ENCODE measurements at places on chromosomes 12 and 14.

DNA sequence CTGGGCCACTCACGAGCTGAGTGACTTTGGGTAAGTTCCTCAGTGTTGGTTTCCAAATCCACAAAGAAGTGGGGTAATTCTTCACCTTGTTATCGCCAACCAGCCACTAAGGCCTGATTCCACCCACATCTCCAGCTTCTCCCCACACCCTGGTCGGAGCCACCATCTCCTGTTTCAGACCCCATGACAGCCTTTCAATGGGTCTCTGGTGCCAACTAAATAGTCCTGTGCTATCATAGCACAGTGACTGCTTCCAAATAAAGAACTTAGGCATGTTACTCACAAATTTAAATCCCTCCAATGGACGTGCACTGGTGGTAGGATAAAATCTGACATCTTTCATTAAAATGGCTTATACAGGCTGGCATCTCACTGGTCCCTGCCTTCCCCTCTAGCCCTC, 44.0 kb downstream of the TBX5 start:
- DNase-seq: no peak

- DNase-seq: no peak
Measured at GRCh38 chr12:96880220-96880619, 26.8 kb upstream of the NEDD1 start.

GRCh38 chr12:28390761-28391385, 200.6 kb downstream of the CCDC91 start:
- no peak for DNase-seq

DNA sequence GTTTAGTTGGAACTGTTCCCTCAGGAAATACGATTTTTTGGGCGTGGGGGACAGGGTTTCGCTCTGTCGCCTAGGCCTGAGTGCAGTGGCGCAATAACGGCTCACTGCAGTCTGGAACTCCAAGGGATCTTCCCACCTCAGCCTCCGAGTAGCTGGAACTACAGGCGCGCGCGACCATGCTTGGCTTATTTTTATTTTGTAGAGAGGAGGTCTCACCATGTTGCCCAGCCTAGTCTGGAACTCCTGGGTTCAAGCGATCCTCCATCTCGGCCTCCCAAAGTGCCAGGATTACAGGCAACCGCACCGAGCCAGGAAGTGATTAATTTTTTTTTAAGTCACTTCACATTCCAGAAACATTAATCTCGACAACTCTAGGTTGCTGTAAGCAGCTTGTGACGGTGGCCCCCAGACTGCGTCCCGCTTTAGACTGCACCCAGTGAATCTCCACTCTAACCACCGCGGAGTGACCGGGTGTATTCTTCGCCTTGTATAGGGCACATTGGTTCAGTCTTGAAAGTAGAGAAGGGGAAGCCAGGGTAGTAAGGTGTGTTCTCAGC, 830 bp upstream of the MIS18BP1 start:
- no peak for DNase-seq

GRCh38 chr12:109252799-109253198, 56.3 kb downstream of the FOXN4 start:
- DNase-seq: no peak

DNA sequence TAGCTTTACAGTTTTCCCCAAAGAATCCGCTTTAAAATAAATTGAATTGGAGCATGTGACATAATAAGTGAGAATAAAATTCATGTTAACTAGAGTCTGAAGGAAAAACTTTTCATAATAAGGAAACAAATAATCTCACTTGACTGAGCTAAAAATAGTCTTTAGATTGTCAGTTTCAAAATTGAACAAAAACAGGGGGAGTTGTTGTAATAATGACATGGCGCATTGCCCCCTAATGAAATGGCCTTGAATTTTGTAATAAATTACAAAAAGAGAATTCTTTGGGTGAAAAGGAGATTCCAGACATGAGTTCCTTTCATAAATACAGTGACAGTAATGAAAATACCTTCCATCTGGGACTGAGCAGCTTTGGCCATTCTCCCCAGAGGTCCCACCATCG, 178.6 kb downstream of the EFCAB11 start:
- DNase-seq: no peak

- no peak for DNase-seq
Measured at GRCh38 chr12:19689801-19690472, 250.6 kb downstream of the AEBP2 start.

GRCh38 chr14:23514644-23514957, 37.0 kb downstream of the ZFHX2 start:
- no peak for DNase-seq

DNA sequence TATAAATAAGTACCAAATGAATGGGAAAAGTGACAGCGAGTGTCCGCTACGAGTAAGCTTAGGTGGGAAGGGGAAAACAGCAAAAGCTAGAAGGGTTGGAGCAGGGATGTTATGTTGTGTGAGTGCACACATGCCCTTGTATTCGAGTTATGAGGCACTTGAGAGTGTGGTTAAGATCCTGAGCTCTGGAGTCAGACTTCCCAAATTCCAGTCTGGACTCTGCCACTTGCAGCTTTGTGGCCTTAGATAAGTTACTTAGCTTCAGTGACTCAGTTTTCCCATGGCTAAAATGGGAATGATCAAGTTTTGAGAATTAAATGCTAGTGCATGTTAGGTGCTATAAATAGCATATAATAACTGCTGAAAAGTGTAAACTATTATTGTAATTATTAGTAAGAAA, 44.9 kb downstream of the KTN1 start:
- DNase-seq: no peak

GRCh38 chr12:27924350-27925135, 48.0 kb downstream of the PTHLH start:
- no peak for DNase-seq

DNA sequence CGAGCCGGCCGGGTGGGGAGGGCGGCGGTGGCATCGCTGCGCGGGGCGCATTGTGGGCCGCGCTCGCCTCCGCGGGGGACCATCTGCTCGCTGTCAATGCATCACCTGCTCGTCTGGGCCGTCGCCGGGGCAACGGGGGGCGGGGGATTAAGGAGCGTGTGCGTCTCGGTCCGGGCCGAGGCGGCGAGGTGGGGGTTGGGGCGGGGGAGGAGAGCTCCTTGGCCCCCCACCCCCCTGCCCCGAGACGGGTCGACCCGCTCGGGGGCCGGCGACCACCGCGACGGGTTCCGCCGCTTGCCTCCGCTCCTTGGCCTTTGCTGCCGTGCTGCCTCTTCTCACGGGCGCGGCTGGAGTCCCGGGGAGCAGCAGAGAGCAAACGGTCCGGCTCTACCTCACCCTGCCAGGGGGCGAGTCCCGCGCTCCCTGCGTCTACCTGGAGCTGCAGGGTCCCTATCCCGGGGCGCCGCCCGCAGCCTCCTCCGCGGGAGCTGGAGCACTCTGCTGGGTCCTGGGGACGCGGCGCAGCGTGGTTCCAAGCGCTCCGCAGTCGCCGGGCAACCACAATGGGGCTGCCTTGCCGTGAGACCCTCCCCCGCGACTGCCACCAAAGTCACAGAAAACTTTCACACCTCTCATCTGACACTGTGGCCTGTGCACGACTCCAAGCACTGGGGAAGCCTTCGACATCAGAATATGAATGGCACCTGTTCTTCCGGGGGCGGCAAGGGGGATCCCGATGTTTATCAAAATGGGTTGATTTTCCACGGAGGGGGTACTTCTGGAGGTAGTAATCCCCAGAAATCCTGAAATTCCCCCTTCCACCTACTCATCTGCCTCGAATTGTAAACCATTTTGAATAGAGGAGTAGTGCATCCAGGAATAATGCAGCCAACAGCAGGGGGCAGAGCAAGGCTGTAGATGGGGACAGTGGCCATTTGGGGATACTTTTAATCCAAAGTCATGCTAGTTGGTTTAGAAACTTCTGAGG, at the start of gene C12orf42:
TSS of gene C12orf42 (minus strand) at position 500 of the 988 bp plus-strand sequence. CDS start 17,542 bp downstream, outside the sequence.
- DNase-seq: peak; percentile 68

- DNase-seq: no peak
Measured at GRCh38 chr14:42929806-42930480, 1323.3 kb downstream of the LRFN5 start.

- DNase-seq: no peak
Measured at GRCh38 chr14:94934276-94934810, 164.4 kb upstream of the GSC start.

- no peak for DNase-seq
Measured at GRCh38 chr12:118946256-118946655, 35.1 kb upstream of the SRRM4 start.

- DNase-seq: peak; percentile 4
Measured at GRCh38 chr12:101696251-101697196, 916 bp upstream of the CHPT1 start.

GRCh38 chr14:37034410-37035285, 137.8 kb downstream of the SLC25A21 start:
- DNase-seq: no peak

DNA sequence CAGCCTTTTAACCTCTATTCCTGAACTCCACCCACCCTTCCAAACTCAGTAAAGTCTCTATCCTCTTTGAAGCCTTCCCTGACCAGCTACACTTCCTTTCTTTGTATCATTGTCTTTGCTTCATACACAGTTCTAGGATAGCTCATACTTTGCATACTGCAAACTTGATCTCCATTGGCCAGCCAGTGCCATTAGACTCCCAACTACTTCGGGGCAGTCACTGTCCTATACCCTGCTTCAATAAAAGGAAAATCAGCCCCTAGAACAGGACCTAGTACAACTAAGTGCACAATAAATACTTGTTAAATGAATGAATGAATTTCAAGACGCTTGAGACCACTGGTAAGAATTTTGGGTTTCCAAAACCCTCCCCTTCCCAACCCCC, 521 bp upstream of the PIP4K2C start:
- no peak for DNase-seq

DNA sequence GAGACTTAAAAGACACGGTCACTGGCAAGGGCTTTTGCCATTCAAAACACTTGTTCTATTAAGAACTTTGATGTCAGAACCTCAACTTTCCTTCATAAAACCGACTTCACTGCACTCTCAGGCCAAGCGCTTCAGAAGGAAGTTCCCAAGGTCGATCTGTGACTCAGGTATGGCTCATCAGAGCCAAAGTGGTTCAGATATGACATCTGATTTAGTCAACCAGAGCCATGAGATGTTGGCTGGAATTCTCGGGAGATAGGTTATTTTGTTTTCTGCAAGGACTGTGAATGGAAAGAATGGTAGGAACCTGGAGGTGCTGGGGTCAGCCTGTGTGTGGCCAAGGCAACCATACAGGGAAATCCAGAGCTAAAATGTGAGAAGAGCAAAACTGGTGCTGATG, 445.6 kb downstream of the GLT1D1 start:
- no peak for DNase-seq

- DNase-seq: no peak
Measured at GRCh38 chr12:26728205-26729050, 104.6 kb downstream of the ITPR2 start.

DNA sequence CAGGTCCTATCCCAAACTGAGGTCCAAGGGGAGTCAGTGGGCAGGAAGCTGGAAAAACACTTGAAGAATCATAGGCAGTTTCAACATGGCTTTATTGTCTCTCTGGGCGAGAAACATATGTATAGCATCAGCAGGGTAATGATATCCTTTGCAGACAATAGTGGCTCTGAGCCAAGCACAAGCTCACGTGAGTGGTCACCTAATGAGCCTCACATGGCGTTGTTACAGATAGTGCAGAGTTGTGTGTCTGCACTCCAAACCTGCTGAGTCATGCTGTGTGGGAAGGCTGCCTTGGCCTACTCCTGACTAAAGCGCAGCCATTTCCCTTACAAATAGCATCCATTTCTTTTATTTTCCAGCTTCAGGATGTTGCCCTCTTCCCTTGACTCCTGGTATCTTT, 105.2 kb upstream of the SYT1 start:
- DNase-seq: no peak

- DNase-seq: no peak
Measured at GRCh38 chr12:97118796-97119375, 211.8 kb downstream of the NEDD1 start.

- no peak for DNase-seq
Measured at GRCh38 chr12:89875225-89875624, 166.6 kb upstream of the ATP2B1 start.

DNA sequence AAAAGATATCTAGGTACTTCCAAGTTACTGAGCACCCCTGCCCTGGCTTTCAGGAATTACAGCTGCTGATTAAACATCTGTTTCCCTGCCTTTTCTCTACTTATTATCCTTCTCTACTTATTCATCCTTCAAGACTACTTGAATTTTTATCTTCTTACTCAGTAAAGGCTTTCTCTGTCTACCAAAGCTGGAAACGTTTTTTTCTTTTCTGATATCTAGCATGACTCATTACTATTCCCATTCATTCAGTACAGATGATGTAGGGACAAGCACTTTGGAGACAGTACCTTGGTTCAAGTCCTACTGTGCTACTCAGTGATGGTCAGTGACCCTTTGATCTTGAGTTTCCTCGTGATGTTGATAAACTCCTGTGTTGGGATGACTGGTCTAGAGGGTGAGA, 848.7 kb downstream of the NRXN3 start:
- no peak for DNase-seq

GRCh38 chr12:76462668-76463224, 96.8 kb downstream of the OSBPL8 start:
- DNase-seq: no peak

DNA sequence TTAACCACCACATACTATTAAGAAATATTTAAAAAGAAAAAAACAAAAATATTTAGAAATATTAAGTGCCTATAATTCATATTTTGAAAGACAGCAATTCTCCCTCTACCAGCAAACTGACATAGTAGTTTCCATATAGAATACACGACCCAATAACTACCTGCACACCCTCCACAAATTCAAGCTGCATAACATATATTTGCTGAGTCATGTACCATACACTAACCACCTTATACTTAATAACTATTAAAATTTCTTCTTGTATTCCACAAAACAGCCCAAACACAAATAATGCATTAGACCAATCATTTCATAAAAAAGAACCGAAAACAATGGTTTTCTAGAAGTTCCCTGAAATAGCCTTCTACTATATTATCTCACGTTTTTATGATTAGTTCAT, 21.7 kb downstream of the GTF2A1 start:
- no peak for DNase-seq

GRCh38 chr14:55126034-55126433, 3.0 kb upstream of the LGALS3 start:
- DNase-seq: no peak

GRCh38 chr12:89450907-89451306, 73.7 kb downstream of the GALNT4 start:
- no peak for DNase-seq

DNA sequence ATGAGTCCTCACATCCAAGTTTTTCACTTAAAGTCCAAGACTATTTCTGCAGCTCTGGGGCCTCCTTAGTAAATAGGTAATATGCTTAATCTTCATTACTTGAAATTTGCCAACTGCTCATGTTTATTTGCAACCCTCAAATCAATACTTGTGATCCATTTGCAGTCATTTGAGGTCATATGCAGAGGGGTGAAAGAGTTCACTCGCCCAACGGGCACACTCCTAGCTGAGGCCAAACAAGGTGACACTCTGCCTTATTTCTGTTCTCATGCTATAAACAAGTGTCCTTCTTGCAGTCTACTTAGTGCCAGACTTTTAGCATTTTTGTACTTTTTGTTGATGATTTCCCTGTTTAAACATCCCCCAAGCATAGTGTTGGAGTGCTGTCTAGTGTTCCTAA, 409.9 kb downstream of the AEBP2 start:
- DNase-seq: no peak

Measured in CD4-positive, alpha-beta T cell treated with Interleukin-10 for 1 hour (primary cell).